Cortex of kidney (tissue), 1 donor: ENCODE measurements at places on chromosomes 7 and 10.

GRCh38 chr10:3902809-3903410, 117.9 kb upstream of the KLF6 start:
- no peak for DNase-seq

DNA sequence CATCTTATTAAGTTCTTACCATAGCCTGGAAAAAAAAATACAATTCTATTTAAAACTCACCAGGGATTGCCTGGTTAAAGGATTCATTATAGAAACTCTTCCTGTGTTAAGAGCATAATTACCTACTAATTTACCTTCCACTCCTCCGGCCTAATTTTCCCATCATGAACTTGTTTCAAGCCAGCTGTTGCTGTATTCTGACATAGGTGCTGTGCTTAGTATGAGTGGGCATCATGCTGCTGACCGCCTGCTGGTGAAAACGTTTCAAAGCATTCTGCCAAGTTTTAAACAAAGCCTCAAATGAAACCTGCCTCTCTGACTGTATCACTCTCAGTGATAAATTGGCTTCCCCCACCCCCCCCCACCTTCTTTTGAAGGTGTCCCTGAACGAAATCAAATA, 47.8 kb upstream of the KCNMA1 start:
- DNase-seq: no peak

DNA sequence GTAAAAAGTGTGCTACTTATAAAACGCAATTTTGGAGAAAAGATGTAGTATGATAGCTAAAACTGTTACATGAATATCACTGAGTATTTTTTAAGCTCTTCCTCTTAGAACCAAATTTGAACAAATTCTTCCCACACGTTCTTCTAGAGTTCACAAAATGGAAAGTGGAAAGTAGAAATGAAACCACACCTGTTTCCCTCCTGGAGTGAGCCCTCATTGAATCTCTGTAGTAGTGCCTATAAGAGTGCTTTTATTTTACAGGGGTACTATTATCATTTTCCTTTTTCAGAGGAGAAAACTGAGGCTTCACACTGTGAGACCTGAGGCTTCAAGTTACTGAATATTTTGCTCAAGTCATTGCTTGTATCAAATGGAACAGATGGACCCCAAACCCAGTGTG, 393.0 kb downstream of the NRG3 start:
- no peak for DNase-seq

DNA sequence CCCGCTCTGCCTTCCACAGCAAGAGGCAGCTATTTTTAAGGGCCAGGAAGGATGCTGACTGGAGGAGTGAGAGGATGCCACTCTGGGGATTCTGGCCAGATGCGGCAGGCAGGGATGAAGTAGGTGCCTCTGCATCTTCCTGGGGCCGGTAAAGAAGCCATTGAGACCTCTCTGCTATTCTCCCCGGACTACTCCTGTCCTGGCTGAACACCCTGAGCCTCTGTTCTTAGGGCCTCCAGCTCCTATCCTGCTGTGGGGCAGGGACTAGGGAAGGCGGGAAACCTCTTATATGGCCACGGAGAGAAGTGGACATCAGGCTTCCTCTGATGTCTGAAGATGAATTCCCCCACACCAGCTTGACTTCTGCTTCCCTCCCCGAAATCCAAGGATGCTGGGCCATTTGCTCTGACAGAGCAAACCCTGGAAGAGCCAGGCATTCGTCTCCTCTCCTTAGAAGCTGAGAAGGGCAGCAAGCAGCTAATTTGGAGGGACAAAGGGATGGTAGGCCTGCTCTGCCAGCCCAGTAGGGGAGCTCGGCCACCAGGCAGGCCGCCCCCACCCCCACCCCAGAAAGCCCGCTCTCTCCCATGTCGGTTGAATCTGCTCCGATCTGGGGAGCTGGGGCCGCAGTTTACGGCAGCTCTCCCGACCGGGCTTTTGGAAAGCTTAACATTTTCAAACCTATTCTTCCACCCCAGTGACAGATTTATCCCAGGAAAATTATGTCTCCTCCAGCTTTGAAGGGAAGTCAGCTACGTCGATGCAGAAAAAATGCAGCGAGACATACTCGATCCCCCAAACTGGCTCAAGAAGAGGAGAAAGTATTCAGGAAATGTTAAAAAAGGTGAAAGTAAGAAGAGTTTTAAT, 2.8 kb downstream of the FGF8 start:
- no peak for DNase-seq

GRCh38 chr10:43122826-43123225, 15.4 kb upstream of the CSGALNACT2 start:
- DNase-seq: no peak

DNA sequence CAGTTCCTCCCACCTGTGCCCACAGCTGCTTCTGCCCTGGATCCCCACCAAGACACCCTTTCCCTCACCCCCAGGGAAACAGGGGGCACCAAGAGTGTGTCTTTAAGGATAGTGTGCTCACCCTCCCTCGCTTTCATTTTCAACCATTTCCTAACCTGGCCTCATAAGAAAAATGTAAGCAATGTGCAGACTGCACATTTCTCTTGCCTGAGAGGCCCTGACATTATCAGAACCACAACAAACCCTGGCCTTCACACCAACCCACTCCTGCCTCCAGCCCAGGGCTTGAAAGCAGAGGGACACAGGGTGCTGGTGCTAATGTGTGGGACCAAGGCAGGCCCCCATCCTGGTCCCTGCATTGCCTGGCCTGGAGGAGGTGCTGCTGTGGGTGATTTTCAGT, 11.0 kb upstream of the IMPDH1 start:
- no peak for DNase-seq

DNA sequence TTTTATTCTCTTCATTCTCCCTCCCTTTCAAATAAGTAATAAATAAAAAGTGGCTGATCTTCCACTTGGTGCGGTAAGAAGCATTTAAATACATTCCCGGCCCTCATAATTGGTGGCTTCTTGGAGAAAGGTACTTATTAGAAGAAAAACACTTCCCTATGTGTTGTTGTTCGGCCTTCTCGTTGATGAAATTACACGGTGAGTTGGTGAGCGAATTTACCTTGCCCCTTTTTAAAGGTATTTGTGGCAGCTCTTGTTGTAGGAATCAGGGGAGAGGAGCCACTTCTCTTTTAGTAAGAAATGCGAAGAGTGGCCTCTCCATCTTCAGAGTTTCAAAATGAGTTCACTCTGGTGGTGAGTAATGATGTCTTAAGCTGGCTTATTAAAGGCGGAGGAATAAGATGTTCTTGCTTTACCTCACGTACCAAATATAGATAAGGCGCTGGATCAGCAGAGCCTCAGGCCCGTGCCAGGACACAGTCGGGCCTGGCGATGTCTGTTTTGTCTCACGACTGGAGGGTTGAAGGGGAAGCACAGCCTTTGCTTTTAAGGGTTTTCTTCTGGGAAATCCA, 135.9 kb downstream of the CUX1 start:
- no peak for DNase-seq
